ENCODE measurements at places on chromosomes 4 and X.

GRCh38 chr4:75496406-75496805 lies 17.8 kb downstream of the RCHY1 start:
- no peak for DNase-seq

DNA sequence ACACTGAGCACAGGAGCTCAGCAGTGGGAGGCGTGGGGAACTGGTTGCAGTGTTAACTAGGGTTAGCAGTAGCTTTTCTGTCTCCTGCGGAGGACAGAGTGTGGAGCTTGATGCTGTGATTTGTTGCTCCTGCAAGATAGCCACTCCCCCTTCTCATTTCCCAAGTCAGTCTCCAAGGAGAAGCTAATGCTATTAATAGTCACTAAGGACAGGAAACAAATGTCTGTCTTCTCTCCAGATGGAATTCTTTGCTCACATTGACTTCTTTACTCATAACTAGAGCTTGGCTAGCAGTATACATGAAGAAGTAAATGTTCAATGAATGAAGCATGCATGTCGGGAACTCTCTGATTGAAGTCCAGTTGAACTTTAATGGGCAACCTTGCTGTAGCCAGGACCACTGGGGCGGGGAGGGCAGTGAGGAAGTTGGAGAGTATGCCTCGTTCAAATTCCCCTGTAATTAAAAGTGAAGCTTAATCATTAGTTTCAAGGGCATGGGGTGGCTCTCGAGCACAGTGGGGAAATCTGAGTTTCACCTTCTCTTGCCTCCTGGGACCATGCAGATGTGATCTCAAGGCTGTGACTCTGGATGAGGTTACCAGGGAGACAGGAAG lies 156.6 kb upstream of the SCML1 start:
- DNase-seq, result no peak

DNA sequence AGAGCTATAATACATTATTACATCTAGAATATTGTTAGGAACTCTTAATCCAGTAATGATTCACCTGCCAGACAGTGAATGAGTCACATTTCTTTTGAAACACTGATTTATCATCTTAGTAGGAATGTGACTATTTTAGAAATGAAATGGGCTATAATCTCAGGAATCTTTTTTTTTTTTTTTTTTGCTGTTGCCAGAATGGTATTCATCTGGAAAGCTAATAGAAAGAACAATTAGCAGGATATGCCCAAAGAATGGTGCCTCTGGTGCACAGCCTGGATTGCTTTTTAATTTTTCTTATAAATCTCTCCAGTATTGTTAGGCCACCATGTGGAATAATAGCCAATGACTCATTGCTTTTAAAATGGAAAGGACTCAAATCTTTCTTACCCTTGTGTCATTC lies 181.1 kb upstream of the SMIM31 start:
- no peak for DNase-seq

GRCh38 chr4:100935090-100935489 lies 412.2 kb downstream of the PPP3CA start:
- DNase-seq, result no peak

DNA sequence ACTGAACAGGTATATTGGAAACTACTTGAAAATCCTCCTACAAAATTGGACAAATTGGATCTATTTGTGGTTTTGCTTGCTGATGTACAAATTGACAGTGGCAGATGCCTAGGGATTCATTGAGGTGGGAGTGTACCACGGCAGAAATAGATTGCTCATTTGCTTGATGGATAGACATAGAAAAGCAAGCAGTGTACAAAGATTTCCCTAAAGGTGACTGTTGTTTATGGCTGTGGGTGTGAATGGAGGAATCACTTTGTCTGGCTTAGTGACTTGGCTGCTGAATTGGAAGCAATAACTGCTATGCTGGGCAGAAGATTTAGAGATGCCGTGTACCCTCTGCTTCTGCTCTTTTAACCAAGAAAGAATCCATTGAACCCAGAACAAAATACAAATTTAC lies 191.0 kb upstream of the GRID2 start:
- DNase-seq, result no peak

Measured in stimulated activated CD8-positive, alpha-beta memory T cell treated with anti-CD3 and anti-CD28 coated beads, Interleukin-7, amount 100 ng/mL, for 4 hours (primary cell).